ENCODE measurements at places on chromosomes 13 and 19.
A peak's percentile ranks its signal among the peaks of the same experiment; 100 is the strongest.

GRCh38 chr19:11137542-11138384 is 17.8 kb downstream of the SPC24 start:
- DNase-seq: peak; percentile 85

GRCh38 chr19:18119013-18119716 is 21.6 kb downstream of the MAST3 start:
- no peak for DNase-seq

GRCh38 chr19:7177926-7178325 is 108.4 kb downstream of the ZNF557 start:
- no peak for DNase-seq

- DNase-seq: peak; percentile 41
Observed at GRCh38 chr13:97018029-97018819, 23.9 kb upstream of the OXGR1 start.

DNA sequence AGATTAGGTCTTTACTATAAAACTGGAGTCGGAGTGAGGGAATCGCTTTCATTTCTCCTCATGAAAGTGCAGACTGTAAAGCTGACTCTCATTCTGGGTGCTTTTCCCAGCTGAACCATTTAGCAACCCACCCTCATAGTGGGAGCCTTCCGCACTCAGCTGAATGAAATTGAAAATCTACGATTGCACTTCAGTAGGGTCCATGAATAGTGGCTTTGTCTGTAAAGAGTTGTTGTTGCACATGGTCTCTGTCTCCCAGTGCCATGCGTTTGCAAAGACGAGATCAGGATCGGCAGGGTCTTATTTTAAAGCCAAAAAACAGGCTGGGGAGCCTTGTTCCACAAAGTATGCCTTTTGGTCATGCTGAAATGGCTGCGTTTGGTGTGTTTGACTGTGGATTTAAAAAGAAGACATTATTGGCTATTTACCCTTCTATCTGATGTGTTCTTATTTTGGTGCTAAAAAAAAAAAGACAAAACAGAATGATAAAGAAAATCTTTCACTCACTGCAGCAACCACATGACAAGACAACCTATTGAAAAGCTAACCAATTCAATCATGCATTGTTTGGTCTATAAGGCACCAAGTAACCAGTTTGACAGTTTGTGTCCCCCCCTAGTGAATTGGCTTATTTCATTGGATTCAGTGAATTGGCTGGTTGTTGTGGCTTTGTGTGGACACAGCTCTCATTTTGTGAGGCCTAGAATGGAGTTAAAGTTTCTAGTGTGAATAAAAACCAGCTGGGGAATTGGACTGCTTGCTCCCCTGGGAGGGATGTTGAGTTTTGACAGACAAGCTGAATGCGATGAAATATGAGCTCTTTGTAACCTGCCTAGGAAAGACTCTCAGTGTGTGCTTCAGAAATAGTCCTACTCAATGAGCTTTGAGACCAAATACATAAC is 65.6 kb downstream of the ARHGAP35 start:
- DNase-seq: no peak

DNA sequence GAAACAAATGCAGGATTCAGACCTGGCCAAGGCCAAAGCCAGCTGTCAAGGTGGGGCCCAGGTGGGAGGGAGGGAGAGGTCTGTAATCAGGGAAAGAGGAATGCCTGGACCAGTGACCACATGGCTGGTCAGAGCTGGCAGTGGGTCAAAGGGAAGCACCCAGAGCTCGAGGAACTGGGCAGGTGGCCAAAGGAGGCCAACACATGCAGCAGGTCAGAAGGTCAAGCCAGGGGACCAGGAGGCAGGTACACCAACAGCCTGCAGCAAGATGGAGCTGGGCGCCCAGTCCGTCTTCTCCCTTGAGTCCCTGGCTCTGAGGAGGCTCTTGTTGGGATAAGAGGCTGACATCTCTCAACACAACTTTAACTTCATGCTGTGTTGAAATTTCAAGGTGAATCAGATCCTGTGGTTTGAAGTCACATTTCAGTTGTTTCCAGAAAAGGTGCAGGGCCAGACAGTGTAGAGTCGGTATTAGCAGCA is 17.1 kb downstream of the GPATCH1 start:
- no peak for DNase-seq

GRCh38 chr19:31152906-31153305 is 196.3 kb downstream of the TSHZ3 start:
- no peak for DNase-seq

DNA sequence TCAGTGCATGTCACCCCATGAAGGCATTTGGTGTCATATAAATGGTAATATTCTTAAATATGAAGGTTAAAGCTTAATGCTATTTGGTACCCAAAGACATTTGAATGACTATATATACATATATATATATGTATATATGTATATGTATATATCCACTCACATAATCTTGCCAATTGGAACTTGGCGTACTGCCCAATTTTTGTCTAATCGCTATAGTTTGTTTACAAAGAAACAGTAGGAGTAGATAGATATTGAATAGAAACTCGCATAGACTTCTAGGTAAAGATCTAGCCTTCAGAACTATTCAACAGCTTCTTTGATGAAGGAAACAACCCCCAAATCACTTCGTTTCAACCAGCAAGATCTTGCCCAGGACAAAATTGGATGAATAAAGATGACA is 24.1 kb downstream of the KLF5 start:
- no peak for DNase-seq

DNA sequence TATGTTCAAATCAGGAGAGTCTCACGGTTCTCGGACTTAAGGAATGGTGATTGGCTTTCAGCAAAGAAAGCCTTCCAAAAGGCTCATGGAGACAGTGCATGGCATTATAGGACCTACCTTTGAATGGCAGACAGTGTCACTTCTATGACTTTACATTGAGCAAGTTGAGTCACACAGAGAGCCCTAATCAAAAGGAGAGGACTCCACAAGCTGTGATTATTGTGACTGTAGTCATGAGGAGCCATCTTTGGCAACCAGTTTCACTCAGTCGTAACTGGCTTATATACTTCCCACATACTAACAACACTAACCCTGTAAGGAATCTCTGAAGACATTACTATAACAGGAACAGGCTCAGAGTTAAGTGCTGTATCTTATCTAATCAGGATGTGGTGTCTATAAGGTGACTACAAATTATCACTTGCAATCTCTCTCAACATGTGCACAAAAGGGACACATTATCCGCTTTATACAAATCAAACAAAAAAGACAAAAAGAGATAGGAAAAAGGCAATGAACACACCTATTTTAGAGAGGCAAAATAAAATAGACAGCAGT is 6.1 kb downstream of the LGALS14 start:
- no peak for DNase-seq

DNA sequence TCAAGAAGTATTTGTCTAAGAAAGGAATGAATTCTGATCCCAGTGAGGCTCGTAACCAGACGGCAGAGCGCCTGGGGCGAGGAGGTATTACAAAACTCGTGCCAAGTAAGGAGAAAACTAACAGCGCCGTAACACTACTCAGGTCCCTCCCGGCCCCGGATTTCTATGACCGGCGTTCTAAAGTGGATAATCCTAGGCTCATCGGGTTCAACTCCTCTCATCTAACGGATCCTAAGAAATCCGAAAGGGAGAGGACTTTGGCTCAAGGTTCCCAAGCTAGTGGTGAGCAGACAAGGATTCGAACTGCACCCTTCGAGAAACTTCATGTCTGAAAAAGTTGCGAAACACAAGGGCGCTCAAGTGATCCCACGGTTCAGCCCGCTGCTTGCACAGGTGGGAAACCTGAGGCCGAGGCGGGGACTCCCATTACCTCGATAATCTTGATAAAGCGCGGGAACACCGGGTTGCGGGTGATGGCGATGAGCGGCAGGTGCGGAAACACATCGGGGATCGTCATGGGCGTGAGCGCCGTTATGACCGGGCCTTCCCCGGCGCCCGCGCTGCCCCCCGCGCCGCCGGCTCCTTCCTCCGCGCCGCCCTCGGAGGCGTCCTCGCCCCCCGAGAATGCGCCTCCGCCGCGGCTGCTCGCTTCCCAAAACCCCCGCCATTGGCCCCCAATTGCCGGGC is 529 bp downstream of the LONP1 start:
- DNase-seq: no peak

All from SW 1271 (cell line).